ENCODE measurements at places on chromosomes 5 and 9.

- DNase-seq: no peak
Measured at GRCh38 chr9:131545786-131546335, 538 bp downstream of the PRRT1B start.

DNA sequence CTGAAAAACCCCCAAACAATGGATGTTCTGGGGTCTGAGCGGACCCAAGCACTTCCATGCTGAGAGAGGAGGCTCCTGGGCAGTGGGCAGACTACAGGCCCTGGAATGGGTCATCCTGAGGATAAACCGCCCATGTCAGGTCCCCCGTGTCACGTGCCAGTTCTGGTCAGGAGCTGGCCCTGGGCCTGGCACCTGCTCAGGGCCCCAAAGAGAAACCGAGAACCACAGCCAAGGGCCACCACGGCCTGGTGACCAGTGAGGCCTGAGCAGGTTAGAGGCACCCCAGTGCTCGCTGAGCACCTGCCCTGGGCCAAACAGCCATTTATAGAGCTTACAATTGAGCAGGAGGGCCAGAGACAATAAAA lies 15.8 kb downstream of the LMAN2 start:
- no peak for DNase-seq

DNA sequence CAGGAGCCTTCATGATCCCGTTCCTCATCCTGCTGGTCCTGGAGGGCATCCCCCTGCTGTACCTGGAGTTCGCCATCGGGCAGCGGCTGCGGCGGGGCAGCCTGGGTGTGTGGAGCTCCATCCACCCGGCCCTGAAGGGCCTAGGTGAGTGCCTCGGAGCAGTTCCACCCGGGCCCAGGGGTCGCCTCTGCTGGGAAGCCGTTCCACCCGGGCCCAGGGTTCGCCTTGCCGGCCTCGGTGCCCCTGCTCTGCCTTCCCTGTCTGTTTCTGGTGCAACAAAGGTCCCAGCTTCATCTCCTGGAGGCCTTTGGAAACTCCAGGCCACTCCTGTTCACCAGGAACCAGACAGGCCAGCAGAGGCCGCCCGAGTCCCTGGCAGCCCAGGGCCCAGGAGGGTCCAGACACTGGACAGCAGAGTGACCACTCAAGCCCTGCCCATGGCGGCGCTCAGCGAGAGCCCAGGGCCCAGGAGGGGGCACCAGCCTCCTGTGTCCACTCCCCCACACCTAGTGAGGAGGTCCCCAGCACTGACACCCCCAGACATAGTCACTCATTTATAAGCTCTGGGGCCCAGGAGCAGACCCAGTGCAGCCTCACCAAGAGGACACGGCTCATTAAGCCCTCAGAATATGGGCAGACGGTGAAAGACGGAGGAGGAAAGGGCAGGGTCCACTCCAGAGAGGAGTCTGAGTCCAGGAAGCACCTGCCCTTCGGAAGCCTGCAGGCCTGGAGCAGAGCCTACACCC lies 7.5 kb downstream of the SLC6A19 start:
- no peak for DNase-seq

DNA sequence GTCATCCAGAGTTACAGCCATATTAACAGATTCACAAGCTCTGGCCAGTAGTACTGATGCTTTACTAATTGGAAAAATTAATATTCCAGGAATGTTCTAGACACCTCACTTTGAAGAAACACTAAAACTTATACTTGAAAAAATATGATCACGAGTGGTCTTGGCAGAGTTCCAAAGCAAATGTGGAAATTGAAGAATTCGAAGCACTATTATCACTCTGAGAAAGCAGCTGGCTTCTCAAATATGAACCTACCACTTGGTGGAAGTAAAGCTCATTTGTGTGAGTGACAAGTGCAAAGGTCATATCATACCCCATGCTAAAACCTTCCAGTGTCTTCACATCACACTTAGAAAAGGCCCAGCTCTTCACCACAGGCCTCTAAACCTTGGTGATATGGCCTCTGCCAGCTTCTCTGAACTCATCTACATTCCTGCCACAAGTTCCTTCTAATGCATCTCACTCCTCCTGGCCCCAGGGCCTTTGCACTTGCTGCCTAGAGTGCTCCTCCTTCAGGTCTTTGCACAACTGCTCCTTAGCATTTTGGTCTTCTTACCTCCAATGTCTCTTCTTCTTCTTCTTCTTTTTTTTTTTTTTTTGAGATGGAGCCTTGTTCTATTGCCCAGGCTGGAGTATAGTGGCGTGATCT lies 175.7 kb upstream of the SMIM23 start:
- no peak for DNase-seq

DNA sequence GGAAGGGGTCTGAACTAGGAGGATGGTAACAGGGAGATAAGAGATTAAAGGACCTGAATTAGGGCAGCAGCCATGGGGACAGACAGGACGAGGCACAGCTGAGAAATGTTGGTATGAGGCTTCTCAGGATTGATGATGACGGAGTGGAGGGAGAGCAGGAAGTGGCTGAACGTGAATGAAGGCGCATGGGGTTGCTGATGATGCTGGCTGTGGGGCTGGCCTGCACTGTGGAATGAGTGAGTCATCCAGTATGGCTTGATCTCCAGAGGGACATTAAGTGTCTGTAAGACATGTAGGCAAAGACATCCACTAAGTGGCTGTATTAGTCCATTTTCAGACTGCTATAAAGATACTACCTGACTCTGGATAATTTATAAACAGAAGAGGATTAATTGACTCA lies 256.4 kb downstream of the ICE1 start:
- no peak for DNase-seq

GRCh38 chr5:126359884-126360283 lies 63.3 kb upstream of the GRAMD2B start:
- no peak for DNase-seq

DNA sequence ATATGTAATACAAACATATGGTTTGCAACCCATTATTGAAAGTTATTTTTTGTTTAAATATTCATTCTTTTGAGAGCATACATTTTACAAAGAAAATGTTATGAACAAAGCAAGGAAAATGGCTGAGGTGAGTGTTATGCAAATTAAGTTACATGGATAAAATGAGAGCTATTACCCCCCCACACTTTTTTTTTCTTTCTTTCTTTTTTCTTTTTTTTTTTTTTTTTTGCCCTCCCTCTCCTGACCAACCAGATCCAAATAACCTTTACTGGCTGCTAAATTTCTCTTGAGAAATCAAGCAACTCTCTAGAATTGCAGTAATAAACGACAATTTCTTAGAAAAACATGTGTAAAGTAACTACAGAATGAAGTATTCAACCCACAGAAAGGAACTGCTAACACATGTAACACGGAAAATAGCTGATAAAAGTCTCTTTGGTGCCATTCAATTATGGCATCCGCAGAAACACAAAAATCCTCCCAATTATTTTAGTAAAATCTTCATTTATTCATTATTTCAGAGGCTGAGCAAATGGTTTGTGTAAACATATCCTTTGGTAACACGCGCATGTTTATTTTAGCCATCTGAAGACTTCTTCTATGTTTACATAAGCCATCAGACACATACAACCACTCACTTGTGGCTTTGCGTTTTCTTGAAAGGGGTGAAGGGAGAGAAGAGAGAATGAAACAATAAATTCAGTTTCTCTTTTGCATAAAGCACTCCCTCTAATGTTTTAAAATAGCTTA lies 216.1 kb downstream of the NFIB start:
- DNase-seq: no peak

DNA sequence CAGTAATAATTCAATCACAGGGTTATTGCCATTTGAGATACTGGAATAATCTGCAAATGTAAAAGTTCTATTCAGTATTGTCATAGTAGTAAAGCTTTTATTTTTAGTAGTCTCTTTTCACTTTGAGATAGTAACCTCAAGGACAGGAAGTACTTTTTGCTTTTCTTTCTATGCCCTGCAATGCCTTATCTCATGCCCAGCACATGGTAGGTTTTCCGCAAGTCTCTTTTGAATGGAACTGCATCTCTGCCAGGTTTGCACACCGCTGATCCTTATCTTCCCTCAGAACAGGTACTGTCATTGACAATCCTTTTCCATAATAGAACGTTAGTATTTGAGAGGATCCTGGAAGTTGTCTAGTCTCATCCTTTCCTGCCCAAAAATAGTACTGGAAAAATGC lies 91.8 kb upstream of the IFNK start:
- no peak for DNase-seq

GRCh38 chr5:15844253-15844652 lies 335.3 kb downstream of the MARCHF11 start:
- no peak for DNase-seq

DNA sequence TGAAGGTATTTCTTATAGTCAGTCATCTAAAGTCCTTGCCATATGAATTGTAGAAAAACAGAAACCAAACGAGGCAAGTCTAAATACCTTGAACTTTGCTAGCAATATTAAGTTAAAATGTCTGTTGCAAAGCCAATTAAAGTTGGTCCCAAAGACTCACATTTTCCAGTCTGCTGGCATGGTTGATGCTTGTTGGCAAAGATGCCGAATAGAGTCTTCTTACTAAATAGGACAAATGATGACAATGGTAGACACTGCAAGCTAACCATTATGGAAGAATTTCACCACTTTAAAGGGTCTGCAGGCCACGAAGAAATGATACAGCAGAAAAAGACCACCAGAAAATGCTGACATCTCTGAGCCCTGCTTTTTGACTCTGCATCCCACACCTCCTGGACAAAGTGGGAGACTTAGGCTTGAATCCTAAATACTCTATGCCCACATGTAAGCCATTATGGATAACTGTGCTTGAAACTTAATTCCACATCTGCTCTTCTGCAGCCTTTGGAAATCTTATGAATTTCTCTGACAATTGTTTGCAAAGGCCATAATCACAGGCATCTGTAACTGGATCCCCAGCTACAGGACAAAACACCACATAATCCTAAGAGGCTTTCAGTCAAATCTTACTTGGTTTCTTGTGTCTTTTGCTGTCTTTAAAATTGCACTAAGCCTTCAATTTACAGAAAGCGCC lies 61.3 kb downstream of the LHFPL2 start:
- DNase-seq: no peak

DNA sequence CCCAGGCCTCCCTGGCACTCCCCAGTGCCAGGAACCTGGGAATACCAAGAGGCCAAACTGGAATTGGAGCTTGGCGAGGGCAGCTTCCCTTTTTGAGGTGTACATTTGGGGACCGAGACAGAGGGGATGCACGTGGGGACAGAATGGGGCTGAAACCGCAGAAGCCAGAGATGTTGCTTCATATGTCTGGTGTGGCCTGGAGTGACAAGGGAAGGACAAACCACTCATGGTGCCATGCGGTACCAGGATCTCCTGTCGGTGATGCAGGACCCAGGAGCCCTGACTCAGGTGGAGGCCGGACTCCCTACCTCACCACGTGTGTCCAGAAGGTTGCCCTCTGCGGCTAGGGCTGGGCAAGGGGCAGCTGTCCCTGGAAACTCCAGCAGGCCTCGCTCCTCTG lies 4.0 kb upstream of the CSF2 start:
- DNase-seq: no peak

All from fibroblast of upper back skin (primary cell).